ENCODE measurements at places on chromosomes 2 and 18. TPM values are rescaled to one million over a fixed set of nuclear protein-coding genes. Genes with fewer than 3 reads are reported as not detected.

DNA sequence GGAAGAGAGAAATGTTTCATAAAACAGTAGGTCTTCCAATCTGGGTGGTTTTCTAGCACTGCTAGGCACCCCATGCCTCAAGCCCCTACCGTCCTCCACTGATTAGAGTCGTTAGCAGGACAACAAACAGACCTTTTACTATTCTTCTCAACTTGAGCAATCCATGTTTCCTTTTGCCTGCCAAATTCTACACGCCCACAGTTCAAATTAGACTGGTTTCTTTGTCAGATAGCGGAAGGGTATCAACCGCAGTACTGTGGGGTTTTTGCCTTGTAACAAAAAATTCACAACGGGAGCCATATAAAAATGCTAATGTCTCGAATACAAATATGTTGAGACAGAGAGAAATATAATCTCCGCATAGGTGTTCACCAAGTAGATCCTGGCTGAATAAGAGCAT, 59.9 kb downstream of the VIT start:
- no peak overlapping the region for H3K27ac ChIP-seq
- no peaks in the 10 kb centered on the region for H3K36me3 ChIP-seq
- DNase-seq = no peak
- H3K4me3 ChIP-seq = no peak overlapping the region
- H3K27me3 ChIP-seq = peaks cover 41% of the 10 kb centered on the region

GRCh38 chr2:241321033-241321432, 5.3 kb downstream of the SEPTIN2 start:
- no peaks in the 10 kb centered on the region for H3K27me3 ChIP-seq
- peaks cover 60% of the 10 kb centered on the region for H3K4me1 ChIP-seq
- peak overlapping the region; percentile 23 for H3K27ac ChIP-seq
- H3K36me3 ChIP-seq = peaks cover 29% of the 10 kb centered on the region
- no peak for DNase-seq

RNF152 gene
- 0.73 TPM for total RNA-seq

DNA sequence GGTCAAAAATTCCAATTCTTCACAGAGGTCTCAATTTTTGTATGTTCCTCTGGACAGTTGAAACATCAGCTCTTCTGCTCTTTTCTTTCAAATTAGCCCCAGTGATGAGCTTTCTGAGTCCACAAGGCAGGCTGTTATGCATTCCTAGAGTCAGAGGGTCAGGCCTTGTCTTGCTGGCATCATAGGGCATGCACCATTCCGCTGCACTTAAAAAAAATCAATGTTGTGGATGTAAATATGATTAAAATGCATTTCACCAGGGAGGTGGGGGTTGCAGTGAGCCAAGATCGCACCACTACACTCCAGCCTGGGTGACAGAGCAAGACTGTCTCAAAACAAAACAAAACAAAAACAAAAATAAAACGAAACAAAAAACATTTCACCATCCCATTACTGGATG, 465.3 kb downstream of the EIPR1 start:
- no peak overlapping the region for H3K4me3 ChIP-seq
- H3K27me3 ChIP-seq = no peaks in the 10 kb centered on the region
- H3K36me3 ChIP-seq = no peaks in the 10 kb centered on the region
- H3K4me1 ChIP-seq = no peaks in the 10 kb centered on the region
- DNase-seq = no peak
- H3K27ac ChIP-seq = no peak overlapping the region

GRCh38 chr2:136173126-136173525, 55.2 kb upstream of the CXCR4 start:
- peaks cover 6% of the 10 kb centered on the region for H3K27me3 ChIP-seq
- H3K36me3 ChIP-seq = no peaks in the 10 kb centered on the region
- DNase-seq = no peak
- H3K4me1 ChIP-seq = peaks cover 5% of the 10 kb centered on the region

SPATA3 gene
- total RNA-seq = not detected

DNA sequence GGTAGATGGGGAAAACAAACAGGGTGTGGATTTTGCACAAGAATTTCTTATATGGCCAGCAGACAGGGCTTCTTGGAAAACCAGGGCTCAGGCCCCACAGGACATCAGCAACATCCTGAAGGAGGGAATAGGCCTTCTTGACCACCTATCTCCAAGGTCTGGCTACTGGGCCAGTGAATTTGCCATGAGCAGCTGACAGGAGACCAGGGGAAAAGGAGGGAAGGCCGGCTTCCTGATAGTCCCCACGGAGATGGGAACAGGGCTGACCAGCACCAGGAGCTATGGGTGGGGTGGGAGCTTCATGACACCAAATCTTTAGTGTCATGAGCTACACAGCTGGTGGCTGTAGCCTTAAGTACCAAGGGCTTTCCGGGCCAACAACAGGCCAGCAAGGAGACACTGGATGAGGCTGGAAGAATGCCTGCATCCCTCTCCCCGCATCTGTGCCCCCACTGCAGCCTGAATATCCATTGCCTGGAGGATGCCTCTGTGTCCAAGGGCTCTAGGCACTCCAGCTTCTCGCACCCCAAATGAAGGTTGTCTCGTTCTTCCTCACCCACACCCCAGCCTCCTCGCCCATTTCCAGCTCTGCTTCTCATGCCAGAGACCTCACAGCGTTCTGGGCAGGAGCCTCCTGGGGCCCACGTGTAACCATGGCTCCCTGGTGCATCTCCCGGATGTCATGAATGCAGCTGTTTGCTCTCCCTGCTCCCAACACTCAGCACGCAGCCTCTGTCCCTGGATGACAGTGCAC, 74.8 kb downstream of the EMX1 start:
- peaks cover 4% of the 10 kb centered on the region for H3K4me1 ChIP-seq
- no peak for DNase-seq
- H3K36me3 ChIP-seq = no peaks in the 10 kb centered on the region
- no peak overlapping the region for H3K27ac ChIP-seq
- H3K27me3 ChIP-seq = no peaks in the 10 kb centered on the region

DNA sequence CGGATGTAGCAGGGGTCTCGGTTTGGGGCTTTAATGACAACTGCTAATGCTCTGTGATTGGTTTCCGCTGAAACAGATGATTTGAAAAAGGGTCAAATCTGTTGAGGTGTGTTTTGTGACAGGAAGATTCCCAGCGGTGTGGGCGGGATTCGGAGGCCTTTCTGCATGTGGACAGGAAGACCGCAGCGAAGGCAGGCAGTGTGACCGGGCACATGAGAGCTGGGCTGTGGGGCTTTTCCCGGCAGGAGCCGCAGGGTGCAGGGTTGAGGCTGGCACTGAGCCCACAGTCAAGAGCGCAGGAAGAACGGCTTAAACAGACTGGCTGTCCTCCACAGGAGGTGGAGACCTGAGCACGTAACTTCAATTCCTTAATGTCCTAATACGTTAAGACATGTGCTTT, 180.0 kb upstream of the TPO start:
- H3K27ac ChIP-seq = no peak overlapping the region
- no peak overlapping the region for H3K4me3 ChIP-seq
- no peak for DNase-seq
- H3K27me3 ChIP-seq = peaks cover 3% of the 10 kb centered on the region

KCNE4 gene
- not detected for total RNA-seq

DNA sequence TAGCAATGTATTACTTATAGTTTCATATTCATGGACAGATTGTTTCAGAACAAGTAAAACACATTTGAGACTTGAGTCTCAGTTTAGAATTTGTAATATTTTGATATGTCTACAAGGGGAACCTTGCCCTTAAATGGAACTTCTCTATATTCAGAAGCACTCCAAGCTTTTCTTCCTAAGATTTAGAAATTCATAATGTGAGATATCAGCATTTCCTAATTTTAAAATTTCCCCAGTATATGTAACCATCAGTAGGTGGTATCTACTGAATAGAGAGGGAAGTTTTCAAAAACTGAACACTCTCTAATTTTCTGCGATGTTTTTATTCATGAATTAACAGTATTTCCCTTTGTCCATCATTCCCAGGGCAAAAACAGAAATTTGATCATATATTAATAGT, 7.6 kb downstream of the ANKRD62 start:
- no peak for DNase-seq
- H3K4me3 ChIP-seq = no peak overlapping the region
- H3K4me1 ChIP-seq = peaks cover 9% of the 10 kb centered on the region

Data from natural killer cell treated with Interleukin-12 subunit alpha and Interleukin-12 subunit beta and Interleukin-15 and Interleukin-18, amount 100 ng/mL, for 72 hours (primary cell).